ENCODE measurements at places on chromosomes 12 and 14.

DNA sequence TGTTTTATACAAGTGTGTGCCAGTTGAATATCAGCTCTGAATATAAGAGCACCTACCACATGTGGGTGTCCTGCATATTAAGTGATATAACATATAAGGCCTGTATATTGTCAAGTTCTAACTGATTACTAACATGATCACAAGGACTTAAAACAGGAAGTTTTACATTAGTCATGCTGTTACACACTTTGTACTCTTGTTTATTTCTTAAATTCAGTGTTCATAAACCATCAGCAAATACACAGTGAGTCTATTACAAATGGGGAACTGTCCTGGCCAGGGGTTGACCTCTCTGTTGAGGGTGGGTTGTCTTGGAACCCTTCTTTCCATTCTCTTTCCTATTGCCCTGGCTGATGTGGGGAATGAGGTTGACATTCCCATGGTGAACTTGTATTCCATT lies 19.1 kb downstream of the HELB start:
- no peak for DNase-seq

GRCh38 chr14:90692061-90692460 lies 124.2 kb downstream of the TTC7B start:
- no peak for DNase-seq

GRCh38 chr14:104752423-104752734 lies 568 bp upstream of the SIVA1 start:
- DNase-seq: no peak

- no peak for DNase-seq
Observed at GRCh38 chr14:22822016-22822570, 6.9 kb upstream of the SLC7A7 start.

DNA sequence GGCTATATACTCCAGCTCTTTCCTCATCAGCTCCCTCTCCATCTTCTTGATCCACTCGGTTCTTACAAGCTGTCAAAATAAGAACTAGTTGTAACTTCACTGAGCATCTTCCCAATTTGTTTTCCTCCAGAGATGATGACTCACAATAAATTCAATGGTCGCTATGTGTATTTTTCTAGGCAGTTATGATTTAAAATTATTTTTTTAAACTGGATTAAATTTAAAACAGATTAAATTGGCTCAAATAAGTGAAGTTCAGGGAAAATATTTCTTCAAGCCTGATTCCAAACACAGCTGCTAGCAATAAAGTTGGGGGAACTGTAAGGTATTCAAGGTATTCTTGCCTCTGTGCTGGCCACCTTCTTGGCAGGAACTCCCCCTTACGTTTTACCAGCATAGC lies 717.7 kb upstream of the USP15 start:
- DNase-seq: no peak

- DNase-seq: no peak
Observed at GRCh38 chr14:67002994-67003753, 186.1 kb upstream of the GARIN2 start.

- no peak for DNase-seq
Observed at GRCh38 chr12:52351196-52352059, 15.9 kb downstream of the KRT85 start.

DNA sequence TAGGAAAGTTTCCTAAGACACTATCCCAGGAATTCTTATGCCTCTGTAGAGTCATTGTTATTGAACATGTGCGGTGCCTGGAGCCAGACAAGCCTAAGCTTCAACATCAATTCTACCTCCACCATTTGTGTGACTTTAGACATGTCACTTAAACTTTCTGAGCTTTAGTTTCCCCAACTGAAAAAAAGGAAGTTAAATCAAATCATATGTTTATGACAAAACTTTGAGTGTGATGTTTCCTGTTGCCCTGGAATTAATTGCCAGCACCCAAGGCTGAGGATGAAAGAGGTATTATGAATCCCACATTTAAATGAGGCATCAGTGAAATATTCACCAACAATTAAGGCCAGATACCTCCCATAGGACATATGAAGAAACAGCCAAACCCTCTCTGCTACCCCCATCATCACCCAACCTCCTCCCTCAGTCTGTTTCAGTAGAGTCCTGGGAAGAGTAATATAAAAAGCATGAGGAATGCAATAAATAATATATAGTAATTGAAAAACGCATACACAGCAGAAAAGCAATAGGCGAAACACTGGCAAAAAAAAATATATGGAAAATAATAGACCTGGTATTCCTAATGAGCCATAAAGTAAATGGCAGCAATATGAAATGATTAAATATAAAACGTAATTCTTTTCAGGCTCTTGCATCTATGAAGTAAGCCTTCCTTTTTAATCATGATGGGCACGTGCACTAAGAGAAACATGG lies 182.0 kb upstream of the DCN start:
- no peak for DNase-seq

DNA sequence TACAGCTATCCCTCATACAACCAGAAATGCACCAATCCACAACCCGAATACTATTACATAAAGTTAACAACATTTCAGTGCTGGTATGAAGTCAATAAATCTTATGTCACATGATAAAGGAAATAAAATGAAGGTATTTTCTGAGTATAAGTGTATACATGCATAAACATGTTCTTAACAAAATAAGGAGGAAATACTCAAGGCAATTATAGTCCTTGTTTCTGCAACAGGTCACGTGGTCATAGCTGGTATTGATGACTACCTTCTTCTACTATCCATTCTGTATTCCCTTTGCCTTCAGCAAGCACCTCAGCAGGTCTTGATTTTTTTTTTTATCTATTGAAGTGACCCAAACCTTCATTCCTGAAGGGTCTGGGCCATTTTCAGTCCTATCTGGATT lies 675.6 kb downstream of the RPL10L start:
- no peak for DNase-seq

GRCh38 chr14:88247228-88247627 lies 75.8 kb downstream of the KCNK10 start:
- no peak for DNase-seq

DNA sequence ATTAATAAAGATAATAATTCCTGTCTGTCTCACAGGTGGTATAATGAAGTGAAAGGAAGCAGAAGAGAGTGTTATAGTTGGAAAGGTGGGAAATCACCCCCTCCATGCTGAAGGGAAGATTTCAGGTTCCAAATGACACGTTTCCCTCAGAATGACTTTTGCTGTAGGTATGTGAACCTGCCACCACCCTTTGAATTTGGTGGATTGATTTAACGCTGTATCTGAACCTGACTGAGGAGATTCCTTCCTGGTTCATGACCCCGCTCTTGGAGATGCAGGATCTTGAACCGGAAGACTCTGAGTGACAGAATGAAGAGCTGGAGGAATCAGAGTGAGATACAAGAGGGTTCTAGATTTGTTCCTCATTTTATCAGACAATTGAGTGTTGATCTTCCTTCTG lies 20.3 kb upstream of the EMP1 start:
- DNase-seq: no peak

- no peak for DNase-seq
Observed at GRCh38 chr12:91894911-91895310, 250.7 kb downstream of the BTG1 start.

DNA sequence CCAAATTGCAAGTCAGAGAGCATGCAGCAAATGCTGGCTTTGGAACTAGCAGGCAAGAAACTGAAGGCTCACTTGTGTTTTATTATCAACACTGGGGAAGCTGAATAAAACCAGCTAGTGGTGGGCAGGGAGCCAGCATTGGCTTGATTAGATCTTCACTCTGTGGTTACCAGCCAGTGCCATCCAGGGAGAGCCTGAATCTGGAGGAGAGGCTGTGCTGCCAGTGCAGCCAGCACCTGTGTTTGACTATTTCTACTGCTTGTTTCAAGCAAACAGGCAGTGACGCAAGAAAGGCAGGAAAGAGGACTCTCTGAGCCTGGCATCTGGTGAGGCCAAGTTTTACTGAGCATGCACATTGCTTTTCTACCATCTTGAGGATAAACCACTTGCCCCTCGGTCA lies 247.0 kb downstream of the PHLDA1 start:
- DNase-seq: no peak

- no peak for DNase-seq
Observed at GRCh38 chr12:129195081-129195480, 341.8 kb downstream of the GLT1D1 start.

GRCh38 chr12:105316931-105317852 lies 13.3 kb upstream of the C12orf75 start:
- no peak for DNase-seq

DNA sequence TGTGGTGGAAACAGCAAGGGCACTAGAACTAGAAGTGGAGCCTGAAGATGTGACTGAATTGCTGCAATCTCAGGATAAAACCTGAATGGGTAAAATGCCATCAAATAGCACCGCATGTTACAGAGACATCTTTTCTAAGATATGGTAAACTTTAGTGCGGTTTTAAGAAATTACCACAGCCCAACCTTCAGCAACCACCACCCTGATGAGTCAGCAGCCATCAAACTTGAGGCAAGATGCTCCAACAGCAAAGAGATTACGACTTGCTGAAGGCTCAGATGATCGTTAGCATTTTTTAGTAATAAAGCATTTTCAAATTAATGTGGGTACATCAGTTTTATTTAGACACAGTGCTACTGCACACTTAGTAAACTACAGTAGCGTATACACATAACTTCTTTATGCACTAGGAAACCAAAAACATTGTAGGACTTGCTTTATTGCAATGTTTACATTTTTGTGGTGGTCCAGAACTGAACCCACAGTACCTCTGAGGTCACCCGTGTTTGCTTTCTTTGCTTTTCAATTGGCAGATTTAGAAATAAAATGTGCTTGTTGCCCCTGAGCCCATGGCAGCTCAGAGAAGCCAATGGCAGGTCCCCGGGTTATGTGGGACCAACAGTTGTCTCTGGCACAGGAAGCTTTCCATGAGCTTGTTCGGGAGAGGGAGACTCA lies 15.9 kb downstream of the GOLGA3 start:
- no peak for DNase-seq

DNA sequence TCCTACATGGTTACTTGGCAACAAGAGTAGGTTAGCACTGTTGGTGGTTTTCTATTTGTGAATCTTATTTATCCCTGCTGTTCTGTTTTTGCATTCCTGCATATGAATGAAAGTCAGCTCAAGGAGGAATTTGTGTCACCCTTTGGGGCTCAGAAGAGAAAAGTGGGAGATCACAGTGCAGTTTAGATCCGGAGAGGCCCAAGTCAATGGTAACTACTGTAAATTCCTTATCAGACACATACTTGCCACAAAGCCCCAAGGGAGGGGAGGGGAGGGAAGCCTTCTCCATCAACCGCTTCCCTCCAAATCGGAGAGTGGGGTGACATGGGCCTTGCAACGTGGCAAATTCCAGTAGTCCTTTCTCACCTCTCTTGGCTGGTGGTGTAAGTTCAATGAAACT lies 15.0 kb downstream of the GSG1 start:
- no peak for DNase-seq

- DNase-seq: no peak
Observed at GRCh38 chr12:26867080-26867479, 34.1 kb upstream of the ITPR2 start.

- no peak for DNase-seq
Observed at GRCh38 chr12:124550123-124551089, 17.0 kb downstream of the NCOR2 start.

GRCh38 chr14:64718762-64719161 lies 14.5 kb downstream of the PLEKHG3 start:
- DNase-seq: no peak

- no peak for DNase-seq
Observed at GRCh38 chr14:20969336-20969735, 14.0 kb downstream of the RNASE2 start.

DNA sequence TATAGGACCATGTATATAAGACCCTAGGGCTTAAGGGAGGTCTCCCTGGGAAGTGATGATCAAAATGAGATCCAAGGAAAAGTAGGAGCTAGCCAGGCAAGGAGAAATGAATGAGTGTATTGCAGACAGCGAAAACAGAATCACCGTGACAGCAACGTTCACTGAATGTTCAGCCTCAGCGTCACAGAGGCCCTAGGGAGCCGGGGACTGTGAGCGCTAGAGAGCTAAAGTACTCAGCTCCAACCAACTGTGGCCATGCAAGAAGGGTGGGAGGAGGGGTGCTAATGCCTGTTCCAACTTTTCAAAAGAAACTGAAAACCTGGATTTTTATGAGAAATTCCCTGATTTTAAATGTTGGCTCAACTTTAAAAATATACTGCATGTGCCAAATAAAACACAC lies 105.5 kb upstream of the CCND2 start:
- no peak for DNase-seq
